ENCODE measurements at places on chromosomes 12 and 14.

DNA sequence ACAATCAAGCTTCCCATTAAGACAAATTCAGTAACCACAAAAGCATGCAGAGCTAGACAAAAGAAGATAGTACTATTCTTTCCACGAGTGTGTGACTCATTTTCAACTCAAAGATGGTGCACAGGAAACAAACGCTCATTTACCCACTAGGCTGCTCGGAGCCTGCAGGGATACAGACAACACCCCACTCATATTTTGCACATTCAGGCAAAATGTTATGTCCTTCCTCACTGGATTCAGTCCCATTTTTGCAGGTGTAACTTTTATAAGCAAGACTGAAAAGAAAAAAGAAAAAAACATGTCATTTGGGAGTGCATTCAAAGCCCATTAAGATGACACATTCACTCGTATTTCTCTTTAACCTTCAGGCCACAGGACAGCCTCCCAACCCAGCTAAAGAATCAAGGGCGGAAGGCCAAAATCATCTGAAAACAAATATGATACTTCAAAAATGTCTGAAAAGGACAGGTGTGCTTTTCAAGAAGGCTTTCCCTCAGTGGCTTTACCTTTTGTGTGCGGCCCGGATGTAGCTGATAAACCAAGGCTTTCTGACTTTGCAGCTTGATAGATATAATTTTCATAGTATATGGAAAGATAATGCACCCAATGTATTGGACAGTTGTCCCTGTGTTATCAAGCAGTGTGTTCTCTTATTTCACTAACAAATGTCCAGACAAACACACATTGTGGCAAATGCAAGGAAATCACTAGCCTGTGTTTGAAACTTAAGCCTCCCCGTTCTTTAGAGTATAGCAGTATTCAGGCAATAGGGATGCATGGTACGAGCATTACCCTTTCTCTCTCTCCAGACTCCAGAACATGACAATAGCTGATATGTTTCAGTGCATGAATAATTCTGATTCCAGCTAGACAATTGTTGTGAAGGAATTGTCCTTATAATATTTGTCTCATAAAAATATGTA is 147.8 kb upstream of the KRR1 start:
- peak; percentile 61 for DNase-seq

- DNase-seq, result no peak
Observed at GRCh38 chr12:68264857-68265256, 11.5 kb upstream of the IL22 start.

GRCh38 chr12:128811806-128812205 is 12.0 kb downstream of the SLC15A4 start:
- DNase-seq, result no peak

DNA sequence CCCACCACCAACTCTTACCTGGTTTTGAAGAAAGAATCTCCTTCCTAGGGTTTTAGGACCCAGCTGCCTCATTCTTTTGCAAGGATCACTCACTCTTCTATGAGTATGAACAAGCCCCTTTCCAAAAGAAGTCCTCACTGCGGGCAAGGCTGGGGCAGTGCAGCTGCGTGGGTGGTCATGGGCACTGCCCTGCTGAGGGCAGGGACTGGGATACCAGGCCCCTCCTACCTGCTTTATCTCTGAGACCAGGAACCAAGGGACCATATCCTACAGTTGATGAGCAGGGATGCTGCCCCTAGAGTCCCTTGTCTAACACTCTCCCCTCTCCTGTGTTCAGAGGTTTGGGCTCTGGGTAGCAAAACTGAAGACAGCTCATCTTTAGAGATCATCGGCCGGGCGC is 20.5 kb downstream of the HPD start:
- no peak for DNase-seq

DNA sequence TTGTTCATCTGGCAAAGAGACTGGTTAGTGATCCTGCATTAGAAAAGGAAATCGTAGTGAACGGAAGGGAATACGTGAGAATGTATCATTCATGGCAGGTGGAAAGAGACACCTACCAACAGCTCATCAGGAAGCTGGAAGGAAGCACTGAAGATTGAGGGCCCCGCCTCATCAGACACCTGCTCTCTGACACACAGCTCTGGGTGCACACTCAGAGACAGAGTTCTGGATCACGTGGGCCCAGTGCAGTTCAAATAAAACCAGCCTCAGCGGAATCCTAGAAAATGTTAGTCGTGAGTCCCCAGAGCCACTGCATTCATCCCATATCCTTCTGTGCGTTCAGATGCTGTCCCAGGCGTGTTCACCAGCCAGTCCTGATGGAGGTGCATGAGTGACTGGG is 129.7 kb downstream of the GLT1D1 start:
- DNase-seq, result no peak

DNA sequence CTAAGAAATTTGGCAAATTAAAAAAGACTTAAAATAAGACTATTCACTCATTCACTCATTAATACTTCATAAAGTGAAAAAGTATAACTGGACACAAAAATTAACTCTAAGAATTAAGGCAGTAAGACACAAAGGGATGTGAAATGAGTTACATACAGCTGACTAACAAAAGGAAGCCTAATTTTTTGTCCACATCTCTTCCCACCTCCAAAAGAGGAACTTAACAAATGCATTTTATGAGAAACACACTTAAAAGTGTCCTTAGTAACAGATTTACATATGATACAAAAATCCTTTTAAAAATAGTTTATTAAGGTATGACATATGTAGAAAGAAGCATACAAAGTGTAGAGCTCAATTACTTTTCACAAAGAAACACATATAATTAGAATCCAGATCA is 88.9 kb downstream of the NUMB start:
- DNase-seq, result no peak

DNA sequence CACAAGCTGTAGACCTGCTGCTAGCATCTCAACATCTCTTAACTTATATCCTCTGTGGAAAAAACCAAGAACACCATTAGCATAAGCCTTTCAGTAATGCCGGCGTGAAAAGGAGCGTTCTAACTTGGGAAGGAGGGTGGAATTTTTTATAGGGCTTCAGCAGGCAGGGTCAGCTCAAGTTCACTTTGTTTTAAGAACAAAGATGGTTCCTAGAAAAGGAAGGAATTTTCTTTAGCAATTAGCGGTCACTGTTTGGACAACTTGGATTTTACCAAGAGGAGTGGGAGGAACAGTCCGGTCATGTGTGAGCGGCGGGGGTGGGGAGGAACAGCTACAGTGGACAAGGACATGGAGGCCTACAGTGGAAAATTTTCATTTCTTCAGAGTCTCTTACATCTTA is 35.9 kb downstream of the BBS10 start:
- no peak for DNase-seq

- DNase-seq, result no peak
Observed at GRCh38 chr14:93963692-93964091, 12.7 kb downstream of the ASB2 start.

DNA sequence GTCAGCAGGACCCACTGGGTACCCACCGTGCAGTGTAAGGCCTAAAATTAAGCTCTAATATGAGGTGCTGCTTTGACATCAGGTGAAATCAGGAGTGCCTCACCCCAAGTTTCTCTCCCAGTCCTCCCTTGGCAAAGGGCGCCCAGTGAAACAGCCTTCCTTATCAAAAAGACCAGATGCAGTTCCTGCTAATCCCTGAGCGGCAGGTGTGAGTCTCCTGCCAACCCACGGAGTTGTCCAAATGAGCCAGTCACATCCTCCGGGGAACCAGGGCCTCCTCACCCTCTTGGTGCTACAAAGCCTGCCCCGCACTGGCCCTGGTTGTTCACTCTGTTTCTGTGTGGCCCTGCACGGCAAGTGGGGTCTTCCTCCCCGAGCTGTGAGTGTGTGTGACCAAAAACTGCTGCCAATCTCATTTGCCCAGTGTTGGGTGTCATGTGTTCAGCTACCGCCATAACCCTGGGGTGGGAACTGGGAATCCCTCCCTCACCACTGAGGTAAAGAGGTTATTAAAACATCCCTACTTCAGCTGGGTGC is 20.2 kb upstream of the P2RX4 start:
- DNase-seq, result no peak

GRCh38 chr14:28784096-28785048 is 17.8 kb downstream of the FOXG1 start:
- no peak for DNase-seq

DNA sequence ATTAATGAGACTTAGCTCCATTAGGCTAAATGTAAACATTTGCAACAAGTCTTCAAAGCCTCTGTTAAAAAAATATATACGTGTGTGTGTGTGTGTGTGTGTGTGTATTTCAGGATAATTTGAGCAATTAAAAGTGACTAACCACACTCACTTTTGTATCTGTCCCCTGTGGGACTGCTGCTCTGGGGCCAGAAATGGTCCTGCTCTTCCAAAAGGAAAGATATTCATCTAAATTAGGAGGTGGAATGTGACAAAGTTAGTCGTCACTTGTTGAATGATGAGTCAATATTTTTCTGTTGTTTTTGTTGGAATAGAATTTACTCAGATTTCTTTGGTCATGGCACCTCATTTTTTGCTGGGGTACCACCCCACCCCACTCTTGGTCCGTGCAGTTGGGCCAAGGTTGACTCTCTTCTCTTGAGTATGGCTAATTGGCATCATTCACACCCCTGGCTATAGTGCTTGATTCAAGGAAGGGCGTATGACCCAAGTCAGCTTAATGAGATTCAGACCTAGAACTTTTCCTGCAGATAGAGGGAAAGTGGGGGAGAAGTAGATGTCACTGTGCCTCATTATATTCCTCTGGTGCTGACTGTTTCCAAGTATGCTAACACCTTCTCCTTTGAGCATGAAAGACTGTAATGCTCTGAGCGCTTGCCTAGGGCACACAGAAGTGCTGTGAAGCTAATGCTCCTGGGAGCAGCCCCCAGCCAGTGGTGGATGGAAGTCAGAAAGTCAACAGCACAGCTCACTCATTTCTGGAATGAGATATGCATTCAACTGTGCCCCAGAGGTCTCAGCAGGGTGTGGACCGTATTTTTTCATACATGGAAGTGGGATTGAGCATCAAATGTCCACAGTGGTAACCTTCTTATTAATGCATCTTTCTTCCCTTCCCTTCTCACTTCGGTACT is 577.0 kb upstream of the TBX3 start:
- DNase-seq, result no peak
